ENCODE measurements at places on chromosomes 16 and 17. TPM values are rescaled to one million over a fixed set of nuclear protein-coding genes. Genes with fewer than 3 reads are reported as not detected.

DNA sequence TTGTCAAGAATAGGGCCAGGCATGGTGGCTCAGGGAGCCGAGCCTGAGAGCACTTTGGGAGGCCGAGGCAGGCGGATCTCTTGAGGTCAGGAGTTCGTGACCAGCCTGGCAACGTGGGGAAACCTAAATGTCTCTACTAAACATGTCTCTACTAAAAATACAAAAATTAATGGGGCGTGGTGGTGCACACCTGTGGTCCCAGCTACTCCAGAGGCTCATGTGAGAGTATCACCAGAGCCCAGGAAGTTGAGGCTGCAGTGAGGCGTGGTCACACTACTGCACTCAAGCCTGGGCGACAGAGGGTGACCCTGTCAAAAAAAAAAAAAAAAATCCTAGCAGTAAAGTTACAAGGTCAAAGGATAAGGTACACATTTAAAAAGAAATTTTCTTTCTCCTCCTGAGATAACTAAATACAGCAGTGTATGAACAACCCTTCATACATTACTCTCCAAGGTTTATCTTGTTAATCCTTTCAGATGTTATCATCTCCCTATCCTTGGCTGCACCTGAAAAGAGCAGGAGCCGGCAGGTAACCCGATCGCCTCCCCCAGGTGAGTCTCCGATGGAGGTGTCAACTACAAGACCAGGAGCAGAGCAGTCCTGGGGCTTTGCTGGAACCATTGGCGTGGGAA lies 122.3 kb downstream of the GOSR1 start:
- no peaks in the 10 kb centered on the region for H3K27me3 ChIP-seq
- peak overlapping the region; percentile 98 for H3K27ac ChIP-seq
- no peaks in the 10 kb centered on the region for H3K36me3 ChIP-seq
- no peak for DNase-seq

GRCh38 chr16:22664561-22664997 lies 149.4 kb upstream of the HS3ST2 start:
- H3K4me1 ChIP-seq, result no peaks in the 10 kb centered on the region
- peaks cover 58% of the 10 kb centered on the region for H3K27me3 ChIP-seq
- H3K36me3 ChIP-seq, result no peaks in the 10 kb centered on the region
- no peak overlapping the region for H3K4me3 ChIP-seq
- no peak for DNase-seq
- no peak overlapping the region for H3K27ac ChIP-seq

DNA sequence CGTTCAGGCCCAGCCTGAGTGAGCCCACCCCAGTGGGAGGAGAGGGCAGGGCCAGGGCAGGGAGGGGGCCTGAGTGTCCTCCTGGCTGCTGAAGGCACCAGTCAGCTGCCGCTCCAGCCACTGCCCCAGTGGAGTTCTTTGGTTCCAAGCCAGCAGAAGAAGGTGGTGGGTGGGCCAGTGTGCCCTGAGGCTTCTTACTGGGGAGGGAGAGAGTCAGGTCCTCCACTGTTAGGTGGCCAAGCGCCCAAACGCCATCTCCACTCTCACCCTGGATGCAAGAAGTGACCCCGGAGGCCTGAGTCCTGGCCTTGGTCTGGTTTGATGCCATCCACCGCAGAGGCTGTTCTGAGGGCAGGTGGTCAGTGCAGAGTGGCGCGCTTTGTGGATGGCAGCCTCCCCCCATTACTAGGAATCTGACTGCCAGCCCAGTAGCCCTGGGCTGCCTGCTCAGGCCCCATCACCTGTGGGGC lies 2.2 kb downstream of the RNF213 start:
- peak overlapping the region; percentile 97 for H3K4me3 ChIP-seq
- H3K27me3 ChIP-seq, result no peaks in the 10 kb centered on the region
- H3K4me1 ChIP-seq, result peaks cover 65% of the 10 kb centered on the region
- no peak for DNase-seq
- H3K36me3 ChIP-seq, result peaks cover 20% of the 10 kb centered on the region

DNA sequence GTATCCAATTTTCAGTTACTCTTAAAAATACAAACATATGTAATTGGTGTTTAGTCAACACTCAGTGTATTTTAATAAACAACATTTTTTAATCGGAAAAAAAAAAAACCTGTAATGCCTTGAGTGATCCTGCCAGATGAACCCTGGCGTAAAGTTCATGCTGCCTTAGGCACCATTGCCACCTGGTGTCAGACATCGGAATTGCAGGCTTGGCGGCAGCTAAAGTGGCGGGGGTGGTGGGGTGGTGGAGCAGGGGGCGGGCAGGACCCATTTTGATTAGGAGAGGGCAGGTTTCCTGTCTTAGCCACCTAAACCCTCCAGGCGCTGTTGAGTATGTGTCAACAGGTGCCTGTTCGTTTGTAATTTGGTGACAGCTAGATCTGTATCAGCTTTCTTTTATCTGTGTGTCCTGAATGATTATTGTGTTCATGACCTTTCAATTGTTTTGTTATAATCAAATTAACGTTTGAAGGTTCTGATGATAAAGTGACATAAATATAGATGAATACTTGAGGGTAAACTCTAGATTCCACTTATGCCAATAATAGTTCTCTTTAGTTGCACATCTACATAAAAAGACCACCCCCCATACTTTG lies 588.7 kb downstream of the CDH13 start:
- no peaks in the 10 kb centered on the region for H3K27me3 ChIP-seq
- no peak for DNase-seq
- no peaks in the 10 kb centered on the region for H3K36me3 ChIP-seq

- H3K4me1 ChIP-seq, result no peaks in the 10 kb centered on the region
- H3K36me3 ChIP-seq, result no peaks in the 10 kb centered on the region
- H3K27me3 ChIP-seq, result peaks cover 46% of the 10 kb centered on the region
- H3K4me3 ChIP-seq, result no peak overlapping the region
Observed at GRCh38 chr16:54953461-54953860, 22.8 kb downstream of the IRX5 start.

DNA sequence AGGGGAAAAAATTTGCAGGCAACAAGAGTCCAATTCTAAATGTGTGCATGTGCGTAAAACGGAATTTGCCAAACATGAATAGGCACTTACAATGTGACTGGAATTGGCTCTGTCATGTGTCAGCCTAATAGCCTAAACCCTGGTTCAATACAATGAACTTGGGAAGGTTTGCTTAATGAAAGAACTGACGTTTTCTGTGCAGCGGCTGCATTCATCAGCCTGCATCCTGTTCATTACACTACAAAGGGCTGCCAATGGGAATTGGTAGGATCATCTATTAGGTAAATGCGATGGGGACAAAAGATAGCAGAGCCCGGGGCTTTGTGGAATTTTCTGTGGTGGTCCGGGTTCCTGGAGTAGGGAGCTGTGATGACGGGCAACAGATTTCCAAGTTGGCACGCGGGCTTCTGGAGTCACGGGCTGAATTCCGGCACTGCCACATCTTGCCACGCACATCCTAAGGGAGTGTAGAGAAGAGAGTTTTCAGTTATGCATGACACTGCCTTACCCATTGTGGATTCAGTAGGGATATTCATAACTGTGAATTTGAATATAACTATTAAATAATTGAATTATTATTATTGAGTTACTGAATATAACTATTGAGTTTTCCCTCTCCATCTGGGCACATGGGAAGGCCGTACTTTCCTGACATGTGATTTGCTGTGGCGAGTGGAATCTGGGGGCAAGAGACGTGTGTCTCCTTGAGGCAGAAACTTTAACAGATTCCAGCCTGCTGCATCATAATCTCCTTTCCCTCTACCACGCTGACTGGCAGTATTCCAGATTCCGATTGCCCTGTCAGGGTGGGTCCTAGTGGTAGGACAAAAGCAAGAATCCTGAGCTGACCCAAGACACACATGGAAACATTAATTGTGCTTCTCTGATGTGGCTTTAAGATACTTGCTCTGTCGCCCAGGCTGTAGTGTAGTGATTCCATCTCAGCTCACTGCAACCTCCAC lies 565.6 kb downstream of the WWOX start:
- no peaks in the 10 kb centered on the region for H3K27me3 ChIP-seq
- no peaks in the 10 kb centered on the region for H3K36me3 ChIP-seq

LGALS9B gene
- total RNA-seq, result not detected

GLG1 gene
- 72.7 TPM for total RNA-seq

Data from left ventricle myocardium inferior (tissue), 1 donor.